ENCODE measurements at places on chromosomes 5 and 9.

DNA sequence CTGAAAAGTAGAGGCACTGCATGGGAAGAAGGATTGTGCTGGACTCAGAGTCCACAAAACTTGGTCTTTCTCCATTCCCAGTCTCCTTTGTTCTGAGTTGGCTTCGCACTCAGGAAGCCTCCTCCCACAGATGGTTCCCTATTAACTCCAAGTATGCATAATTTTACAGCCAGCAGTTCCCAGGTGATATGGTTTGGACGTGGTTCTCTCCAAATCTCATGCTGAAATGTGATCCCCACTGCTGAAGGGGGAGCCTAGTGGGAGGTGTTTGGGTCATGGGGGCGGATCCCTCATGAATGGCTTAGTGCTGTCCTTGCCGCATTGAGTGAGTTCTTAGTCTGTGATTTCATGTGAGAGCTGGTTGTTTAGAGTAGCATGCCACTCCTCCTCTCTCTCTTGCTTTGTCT, 86.6 kb downstream of the FEM1C start:
- DNase-seq = no peak

GRCh38 chr5:61613679-61614078, 281.6 kb downstream of the ZSWIM6 start:
- DNase-seq = no peak

DNA sequence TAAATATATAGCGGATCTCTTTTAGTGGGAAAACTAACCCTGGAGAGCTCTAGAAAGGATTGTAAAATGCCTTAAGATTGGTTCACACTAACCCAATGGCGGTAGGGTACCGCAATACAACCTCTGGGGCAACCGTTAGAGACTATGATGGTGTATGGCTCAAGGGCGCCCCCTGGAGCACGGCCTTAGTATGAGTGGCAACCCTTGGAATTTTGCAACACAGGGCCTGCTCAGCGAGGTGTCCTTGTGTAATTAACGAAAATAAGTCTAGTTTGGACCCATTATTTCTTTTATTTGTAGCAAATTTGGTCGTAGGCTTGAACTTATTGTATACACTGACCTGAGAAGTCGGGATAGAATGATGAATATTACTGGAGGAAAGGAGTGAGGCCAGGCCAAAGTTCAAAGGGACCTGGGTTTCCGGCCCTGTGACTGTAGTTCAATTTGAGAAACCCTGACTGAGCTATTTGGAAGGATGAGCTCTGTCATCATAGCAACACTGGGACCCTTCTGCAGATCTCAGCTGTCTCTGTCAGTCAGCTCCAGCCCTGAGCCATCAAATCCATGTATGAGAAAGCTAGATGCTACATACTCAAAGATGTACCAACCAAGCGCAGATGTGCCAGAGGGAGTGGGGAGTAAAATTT, 54.8 kb downstream of the CAMK4 start:
- DNase-seq = peak; percentile 82

GRCh38 chr5:87307796-87308423, 40.2 kb downstream of the RASA1 start:
- DNase-seq = no peak

Data from effector memory CD8-positive, alpha-beta T cell (primary cell).